NCI-H524 (cell line): ENCODE measurements at places on chromosomes 13 and 19.

DNA sequence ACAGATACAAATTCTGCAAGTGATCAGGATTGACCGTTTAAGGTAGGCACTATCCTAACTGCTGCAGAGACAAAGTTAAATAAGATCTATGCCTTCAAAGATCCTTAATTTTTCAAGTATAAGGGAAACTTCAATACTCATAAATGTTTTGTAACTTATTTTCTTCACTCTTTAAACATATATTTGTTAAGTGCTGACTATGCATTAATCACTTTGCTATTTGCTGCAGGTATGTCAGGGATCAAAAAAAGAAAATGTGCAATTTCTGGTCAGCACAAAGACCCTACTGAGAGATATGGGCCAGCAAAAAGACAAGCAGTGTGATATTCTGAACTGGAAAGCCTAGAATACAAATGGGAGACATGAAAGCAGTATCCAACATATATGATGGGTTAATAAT lies 756.1 kb upstream of the PCDH9 start:
- DNase-seq, result no peak

DNA sequence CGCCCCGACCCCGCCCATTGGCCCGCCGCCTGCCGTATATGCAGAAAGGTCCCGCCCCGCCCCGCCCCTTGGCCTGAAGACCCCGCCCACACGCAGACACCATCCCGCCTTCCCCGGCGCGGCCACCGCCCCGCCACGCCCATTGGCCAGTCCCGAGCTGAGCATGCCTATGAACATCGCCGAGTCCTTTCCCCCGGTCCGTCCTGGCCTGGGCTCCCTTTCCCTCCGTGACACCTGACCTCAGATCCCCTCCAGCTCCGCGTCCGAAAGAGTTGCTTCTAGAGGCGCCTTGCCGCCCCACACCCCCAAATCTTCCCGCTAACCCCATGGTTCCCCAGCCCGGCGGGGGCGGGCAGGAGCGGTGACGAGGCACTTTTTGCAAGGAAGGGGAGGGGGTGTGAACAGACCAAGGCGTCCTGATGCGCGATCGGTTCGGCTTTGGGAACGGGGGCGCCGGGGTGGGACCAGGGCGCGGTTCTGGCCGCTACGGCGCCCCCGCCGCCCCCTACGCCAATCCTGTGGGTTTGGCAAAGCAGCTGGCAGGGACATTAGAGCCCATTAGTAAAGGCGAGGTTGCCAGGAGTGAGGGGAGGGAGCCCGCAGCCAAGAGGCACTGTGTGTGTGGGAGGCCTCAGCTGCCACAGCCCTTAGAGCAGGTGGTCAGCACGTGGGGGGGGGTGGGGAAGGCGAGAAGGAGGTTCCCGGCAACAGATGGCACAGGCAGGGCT lies 406 bp upstream of the NUMBL start:
- DNase-seq, result peak; percentile 94

GRCh38 chr13:99208845-99209527 lies 8.3 kb downstream of the UBAC2 start:
- DNase-seq, result no peak

DNA sequence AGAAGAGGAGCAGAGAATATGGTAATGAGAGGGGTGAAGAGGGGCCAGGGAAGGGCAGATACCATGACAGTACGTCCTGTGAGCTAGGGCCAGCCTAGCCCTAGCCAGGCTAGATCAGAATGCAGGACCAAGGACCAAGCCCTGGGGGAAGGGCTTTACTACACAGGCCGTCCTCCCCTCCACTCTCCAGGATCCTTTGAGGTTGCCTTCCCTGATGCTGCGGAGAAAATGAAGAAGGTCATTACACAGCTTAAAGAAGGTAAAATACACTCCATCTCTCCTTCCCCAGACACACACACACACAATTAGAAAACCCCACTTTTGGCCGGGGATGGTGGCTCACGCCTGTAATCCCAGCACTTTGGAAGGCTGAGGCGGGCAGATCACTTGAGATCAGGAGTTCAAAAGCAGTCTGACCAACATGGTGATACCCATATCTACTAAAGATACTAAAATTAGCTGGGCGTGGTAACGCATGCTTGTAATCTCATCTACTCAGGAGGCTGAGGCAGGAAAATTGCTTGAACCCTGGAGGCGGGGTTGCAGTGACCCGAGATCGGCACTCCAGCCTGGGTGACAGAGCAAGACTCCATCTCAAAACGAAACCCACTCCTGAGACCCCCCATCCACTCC lies 8.5 kb downstream of the SPACA6 start:
- no peak for DNase-seq

DNA sequence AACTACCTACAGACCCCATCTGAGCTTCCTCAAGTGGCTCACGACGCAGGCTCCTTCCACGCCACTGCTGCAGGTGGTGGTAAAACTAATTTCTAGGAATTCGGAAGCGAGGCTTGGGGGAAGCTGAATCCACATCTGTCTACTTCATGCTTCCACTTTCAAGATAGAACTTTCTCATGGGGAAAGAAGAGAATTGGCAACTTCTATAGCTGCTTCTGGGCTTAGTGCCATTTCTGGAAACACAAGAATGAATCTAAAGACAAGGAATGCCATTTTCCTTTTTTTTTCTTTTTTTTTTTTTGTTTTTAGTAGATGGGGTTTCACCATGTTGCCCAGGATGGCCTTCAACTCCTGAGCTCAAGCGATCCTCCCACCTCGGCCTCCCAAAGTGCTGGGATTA lies 2.8 kb upstream of the NLRP12 start:
- DNase-seq, result no peak

DNA sequence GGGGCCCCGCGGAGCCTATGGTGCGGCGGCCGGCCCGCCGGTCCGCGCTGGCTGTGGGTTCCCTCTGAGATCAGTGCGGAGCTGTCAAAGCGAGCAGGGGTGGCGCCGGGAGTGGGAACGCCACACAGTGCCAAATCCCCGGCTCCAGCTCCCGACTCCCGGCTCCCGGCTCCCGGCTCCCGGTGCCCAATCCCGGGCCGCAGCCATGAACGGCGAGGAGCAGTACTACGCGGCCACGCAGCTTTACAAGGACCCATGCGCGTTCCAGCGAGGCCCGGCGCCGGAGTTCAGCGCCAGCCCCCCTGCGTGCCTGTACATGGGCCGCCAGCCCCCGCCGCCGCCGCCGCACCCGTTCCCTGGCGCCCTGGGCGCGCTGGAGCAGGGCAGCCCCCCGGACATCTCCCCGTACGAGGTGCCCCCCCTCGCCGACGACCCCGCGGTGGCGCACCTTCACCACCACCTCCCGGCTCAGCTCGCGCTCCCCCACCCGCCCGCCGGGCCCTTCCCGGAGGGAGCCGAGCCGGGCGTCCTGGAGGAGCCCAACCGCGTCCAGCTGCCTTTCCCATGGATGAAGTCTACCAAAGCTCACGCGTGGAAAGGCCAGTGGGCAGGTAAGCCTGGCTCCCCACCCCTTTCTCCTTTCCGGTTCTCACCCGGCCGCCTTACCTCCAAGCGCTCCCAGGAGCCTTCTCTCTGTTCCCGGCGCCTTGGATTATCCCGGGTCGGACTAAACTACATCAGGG lies at the start of gene PDX1:
Gene PDX1 (plus strand): TSS at position 67 of the 743 bp plus-strand sequence. CDS start 139 bp downstream, at position 206.
- DNase-seq, result peak; percentile 85

DNA sequence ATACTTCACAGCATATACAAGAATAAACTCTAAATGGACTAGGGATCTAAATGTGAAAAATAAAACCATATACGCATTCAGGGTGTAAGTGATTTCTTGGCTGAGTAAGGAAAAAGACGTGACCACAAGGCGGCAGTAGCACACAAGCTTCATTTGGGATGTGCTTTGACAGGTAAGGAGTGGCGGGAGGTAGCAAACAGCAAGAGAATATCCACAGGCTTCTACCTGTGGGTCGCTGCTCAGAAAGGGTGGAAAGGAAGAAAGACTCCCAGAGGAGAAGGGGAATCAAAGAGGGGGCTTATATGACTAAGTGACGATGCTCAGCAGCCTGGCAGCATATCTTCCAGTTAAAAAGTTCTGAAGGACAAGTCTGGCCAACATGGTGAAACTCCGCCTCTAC lies 2.5 kb upstream of the ZNF121 start:
- peak; percentile 4 for DNase-seq

DNA sequence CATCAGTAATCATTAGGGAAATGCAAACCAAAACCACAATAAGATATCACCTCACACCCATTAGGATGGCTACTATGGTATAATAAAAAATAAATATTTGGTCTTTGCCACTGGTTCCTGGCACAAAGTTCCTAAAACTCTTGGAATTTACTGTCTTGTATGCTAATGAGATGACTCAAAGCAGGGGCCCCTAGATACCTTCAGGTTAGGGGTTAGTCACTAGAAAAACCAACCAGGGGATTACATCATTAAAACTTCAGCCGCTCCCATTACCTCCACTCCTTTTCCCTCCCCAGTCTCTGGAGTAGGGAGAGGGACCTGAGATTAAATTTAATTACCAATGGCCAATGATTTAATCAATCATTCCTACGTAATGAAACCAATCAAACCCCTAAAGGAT lies 49.6 kb downstream of the THSD1 start:
- DNase-seq, result no peak

DNA sequence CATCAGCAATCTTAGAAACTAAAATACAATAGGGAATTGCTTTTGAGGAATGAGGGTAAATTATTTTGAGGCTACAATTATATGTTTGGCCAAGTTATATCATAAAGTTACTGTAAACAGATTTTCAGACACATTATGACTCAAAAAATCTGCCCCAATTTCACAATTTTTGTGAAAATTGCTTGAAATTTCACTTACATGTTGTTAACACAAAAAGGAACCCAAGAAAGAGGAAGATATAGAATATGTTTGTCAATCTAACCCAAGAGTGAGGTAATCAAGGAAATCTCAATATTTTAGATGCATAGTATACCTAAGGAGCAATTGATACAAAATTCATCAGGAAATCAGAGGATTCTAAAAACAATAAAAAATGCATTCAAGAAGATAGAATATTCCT lies 73.9 kb upstream of the FNDC3A start:
- no peak for DNase-seq

- no peak for DNase-seq
Observed at GRCh38 chr13:100532090-100532766, 56.4 kb downstream of the GGACT start.

- no peak for DNase-seq
Observed at GRCh38 chr13:20383058-20383457, 142.6 kb downstream of the CRYL1 start.

DNA sequence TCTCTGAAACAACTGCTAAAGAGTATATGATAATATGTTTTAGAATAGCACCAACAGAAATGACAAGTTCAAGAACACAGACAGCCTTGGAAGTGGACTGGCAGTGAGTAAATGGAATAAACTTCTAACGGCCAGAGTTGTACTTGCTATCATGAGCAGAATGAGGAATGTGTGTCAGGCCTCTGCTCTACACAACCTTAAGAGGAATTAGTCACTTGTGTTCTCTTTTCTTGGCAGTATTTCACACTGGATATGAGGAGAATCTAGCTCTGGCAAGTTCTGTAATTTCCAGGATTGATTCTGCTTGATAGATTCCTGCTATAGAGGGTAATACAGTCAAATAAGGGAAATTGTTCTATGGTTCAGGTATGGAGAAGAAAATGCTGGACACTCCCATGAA lies 757.3 kb downstream of the EFNB2 start:
- DNase-seq, result no peak

- no peak for DNase-seq
Observed at GRCh38 chr13:19062019-19062646, 119.5 kb downstream of the TUBA3C start.

GRCh38 chr19:39247701-39248664 lies 673 bp downstream of the IFNL4 start:
- no peak for DNase-seq

DNA sequence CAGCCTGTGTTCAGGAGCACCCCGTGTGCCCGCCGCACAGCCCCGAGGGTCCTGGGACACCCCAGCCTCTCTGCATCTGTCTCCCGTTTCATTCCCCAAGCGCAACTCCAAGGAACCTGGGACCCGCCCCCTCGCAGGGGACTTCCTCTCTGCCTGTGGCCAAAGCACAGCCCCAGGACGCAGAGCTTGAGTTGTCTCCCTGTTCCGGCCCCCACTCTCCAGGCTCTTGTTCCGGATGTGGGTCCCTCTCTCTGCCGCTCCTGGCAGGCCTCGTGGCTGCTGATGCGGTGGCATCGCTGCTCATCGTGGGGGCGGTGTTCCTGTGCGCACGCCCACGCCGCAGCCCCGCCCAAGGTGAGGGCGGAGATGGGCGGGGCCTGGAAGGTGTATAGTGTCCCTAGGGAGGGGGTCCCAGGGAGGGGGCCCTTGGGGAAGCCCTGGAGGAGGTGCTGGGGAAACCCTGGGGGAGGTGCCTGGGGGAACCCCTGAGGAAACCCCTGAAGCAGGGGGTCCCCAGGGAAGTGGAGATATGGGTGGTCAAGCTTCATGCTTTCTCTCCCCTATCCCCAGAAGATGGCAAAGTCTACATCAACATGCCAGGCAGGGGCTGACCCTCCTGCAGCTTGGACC lies 1.3 kb downstream of the HCST start:
- no peak for DNase-seq

- peak; percentile 88 for DNase-seq
Observed at GRCh38 chr13:106373304-106373988, 162.0 kb downstream of the EFNB2 start.

GRCh38 chr19:368630-369024 lies 24.0 kb upstream of the MIER2 start:
- no peak for DNase-seq

GRCh38 chr19:16002406-16003384 lies 53.9 kb downstream of the OR10H4 start:
- DNase-seq, result no peak

DNA sequence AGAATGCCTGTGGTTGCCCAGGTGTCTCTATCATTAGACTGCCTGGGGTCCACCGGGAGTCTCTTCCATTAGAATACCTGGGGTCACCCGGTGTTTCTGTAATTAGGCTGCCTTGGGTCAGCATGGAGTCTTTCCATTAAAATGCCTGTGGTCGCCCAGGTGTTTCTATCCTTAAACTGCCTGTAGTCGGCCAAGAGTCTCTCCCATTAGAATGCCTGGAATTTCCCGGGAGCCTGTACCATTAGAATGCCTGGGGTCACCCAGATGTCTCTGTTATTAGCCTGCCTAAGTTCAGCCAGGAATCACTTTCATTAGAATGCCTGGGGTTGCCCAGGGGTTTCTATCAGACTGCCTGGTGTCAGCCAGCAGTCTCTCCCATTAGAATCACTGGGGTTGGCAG lies 1492.8 kb downstream of the UQCRFS1 start:
- no peak for DNase-seq

DNA sequence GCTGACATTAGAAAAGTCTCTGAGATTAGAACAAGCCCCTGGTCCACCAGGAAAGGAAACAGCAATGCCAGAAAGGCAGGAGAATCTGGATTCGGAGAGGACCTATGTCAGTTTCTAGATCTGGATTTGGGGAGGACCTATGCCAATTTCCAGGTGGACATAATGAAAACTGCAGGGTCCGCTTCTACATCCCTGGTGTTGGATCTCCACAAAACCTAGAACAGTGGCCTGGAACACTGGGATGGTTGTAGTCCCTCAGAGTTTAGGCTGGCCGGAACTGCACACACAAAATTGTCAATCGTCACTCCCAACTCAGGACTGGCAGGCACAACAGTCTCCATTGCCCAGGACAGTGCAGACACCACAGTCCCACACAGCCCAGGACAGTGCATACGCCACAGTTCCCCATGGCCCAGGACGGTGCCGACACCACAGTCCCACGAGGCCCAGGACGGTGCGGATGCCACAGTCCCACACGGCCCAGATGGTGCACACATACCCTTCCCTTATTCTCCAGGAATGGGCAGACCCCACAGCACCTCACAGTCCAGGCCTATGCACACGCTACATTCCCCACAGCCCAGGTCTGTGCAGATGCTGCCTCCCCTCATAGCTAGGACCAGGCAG lies 341.7 kb downstream of the UQCRFS1 start:
- DNase-seq, result no peak
